ENCODE measurements at places on chromosomes 1 and 21. TPM values are rescaled to one million over a fixed set of nuclear protein-coding genes. Genes with fewer than 3 reads are reported as not detected.

LEPR gene
- total RNA-seq, result 4.1 TPM

GRCh38 chr1:35884934-35885333, 1.9 kb downstream of the AGO1 start:
- H3K36me3 ChIP-seq, result no peaks in the 10 kb centered on the region
- no peak overlapping the region for H3K27ac ChIP-seq
- H3K4me1 ChIP-seq, result peaks cover 5% of the 10 kb centered on the region
- H3K4me3 ChIP-seq, result no peak overlapping the region

MROH7 gene
- 24.3 TPM for total RNA-seq

ZNF593OS gene
- not detected for total RNA-seq

- H3K27ac ChIP-seq, result no peak overlapping the region
- H3K36me3 ChIP-seq, result no peaks in the 10 kb centered on the region
- no peaks in the 10 kb centered on the region for H3K4me1 ChIP-seq
- no peaks in the 10 kb centered on the region for H3K27me3 ChIP-seq
- no peak for DNase-seq
- no peak overlapping the region for H3K4me3 ChIP-seq
Observed at GRCh38 chr1:67264152-67264551, 43.5 kb upstream of the IL12RB2 start.

GRCh38 chr1:201761178-201761577, 67.8 kb upstream of the IPO9 start:
- no peak overlapping the region for H3K27ac ChIP-seq
- H3K27me3 ChIP-seq, result no peaks in the 10 kb centered on the region
- no peak for DNase-seq
- no peak overlapping the region for H3K4me3 ChIP-seq

- no peaks in the 10 kb centered on the region for H3K27me3 ChIP-seq
- no peaks in the 10 kb centered on the region for H3K4me1 ChIP-seq
- no peak overlapping the region for H3K27ac ChIP-seq
- DNase-seq, result no peak
- H3K4me3 ChIP-seq, result no peak overlapping the region
- no peaks in the 10 kb centered on the region for H3K36me3 ChIP-seq
Observed at GRCh38 chr21:35093514-35093913, 44.4 kb upstream of the RUNX1 start.

GRCh38 chr1:108072776-108073175, 107.8 kb upstream of the VAV3 start:
- DNase-seq, result no peak
- H3K27ac ChIP-seq, result no peak overlapping the region
- no peak overlapping the region for H3K4me3 ChIP-seq
- peaks cover 5% of the 10 kb centered on the region for H3K4me1 ChIP-seq
- no peaks in the 10 kb centered on the region for H3K27me3 ChIP-seq

ALPL gene
- total RNA-seq, result 0.70 TPM

ILDR2 gene
- total RNA-seq, result 1.6 TPM

- H3K27ac ChIP-seq, result no peak overlapping the region
- no peaks in the 10 kb centered on the region for H3K36me3 ChIP-seq
- peaks cover 5% of the 10 kb centered on the region for H3K4me1 ChIP-seq
- no peaks in the 10 kb centered on the region for H3K27me3 ChIP-seq
Observed at GRCh38 chr1:15883326-15883725, 35.8 kb downstream of the SPEN start.

NR1I3 gene
- not detected for total RNA-seq

GUCA2A gene
- total RNA-seq, result 1,270 TPM

DNA sequence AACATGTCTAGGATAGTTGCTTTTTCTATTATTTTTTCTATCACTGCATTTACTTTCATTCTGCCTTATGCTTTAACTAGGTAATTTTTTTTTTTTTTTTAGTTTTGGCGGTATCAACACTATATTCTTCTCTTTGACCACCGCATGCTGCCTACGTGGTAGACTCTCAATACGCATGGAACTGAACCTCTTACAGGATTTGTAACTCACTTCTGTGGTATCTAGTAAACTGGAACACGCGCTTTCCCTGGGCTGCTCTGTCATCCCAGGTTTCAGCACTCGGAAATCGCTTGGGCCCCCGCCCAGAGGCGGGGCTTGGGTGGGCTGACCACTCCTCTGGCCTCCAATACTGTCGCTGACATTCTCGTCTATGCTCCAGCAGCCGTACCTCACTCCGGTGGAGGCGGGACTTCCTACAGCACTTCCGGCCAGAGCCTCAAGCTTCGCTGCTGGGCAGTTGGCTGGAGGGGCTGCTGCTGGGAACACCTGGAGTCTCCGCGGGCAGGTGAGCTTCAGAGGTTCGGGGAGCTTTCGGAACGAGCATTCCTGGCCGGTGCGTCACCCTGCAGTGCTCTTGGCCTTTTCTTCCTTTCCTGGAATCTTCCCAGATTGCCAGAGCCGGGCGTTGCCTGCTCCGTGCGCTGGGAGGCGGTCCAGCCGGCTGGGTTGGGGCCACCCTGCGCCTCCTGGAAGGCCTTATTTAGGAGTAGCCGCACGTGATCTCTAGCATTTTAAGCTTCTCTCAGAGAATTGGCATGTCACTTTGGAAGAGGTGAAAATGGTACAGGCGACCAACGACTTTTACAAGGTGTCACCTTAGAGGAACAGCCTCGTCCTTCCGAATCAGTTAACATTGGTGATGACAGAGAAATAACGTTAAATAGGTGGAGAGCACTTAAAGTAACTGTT, at the start of gene TBCE:
Gene TBCE, plus strand, starts transcription at position 428 of the 909 bp plus-strand sequence. CDS start 12,623 bp downstream, outside the sequence.
- H3K27ac ChIP-seq, result peak within 1 kb of the TSS; percentile 63
- no peaks in the 10 kb centered on the region for H3K36me3 ChIP-seq
- H3K4me1 ChIP-seq, result no peaks in the 10 kb centered on the region
- peak; percentile 91 for DNase-seq

GRCh38 chr21:36499578-36500471, 19.9 kb upstream of the CLDN14 start:
- H3K27ac ChIP-seq, result no peak overlapping the region
- DNase-seq, result no peak
- H3K4me1 ChIP-seq, result no peaks in the 10 kb centered on the region
- no peaks in the 10 kb centered on the region for H3K27me3 ChIP-seq
- no peaks in the 10 kb centered on the region for H3K36me3 ChIP-seq

LHX4 gene
- 1.1 TPM for total RNA-seq

ATP1A4 gene
- total RNA-seq, result not detected

DNA sequence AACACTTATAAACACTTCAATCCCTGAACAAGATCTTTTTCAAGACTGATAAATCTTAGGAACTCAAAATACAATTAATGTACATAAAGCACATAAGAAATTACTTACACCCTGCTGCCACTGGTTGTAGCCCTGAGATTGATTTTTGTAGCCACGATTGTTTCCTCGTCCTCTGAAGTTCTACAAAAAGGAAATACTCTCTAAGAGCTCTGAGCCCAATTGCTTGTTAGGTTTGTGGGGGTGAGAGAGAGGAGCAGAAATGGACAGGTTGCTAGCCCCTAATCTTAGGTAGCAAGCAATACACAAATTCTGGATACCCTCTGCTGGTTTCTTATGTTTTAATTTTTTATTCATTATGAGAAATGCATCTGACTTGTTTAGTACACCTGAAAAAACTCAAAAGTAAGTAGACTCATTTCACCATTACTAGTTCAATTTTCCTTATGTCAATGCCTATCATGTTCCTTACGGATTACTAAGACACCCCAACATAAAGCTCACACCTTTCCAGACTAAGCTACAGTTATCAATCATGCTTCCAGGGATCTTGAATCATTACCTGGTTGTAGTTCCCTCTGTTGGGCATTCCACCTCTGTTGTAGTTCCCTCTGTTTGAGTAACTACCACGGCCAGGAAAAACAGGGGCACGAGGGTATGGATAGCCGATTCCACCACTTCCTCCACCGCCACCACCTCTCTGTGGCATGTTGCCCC, 9.3 kb downstream of the HNRNPU start:
- peaks cover 45% of the 10 kb centered on the region for H3K4me1 ChIP-seq
- no peak overlapping the region for H3K4me3 ChIP-seq
- no peak for DNase-seq
- no peaks in the 10 kb centered on the region for H3K36me3 ChIP-seq

GRCh38 chr1:60035921-60036320, 37.6 kb downstream of the C1orf87 start:
- H3K4me3 ChIP-seq, result no peak overlapping the region
- H3K27me3 ChIP-seq, result no peaks in the 10 kb centered on the region
- no peaks in the 10 kb centered on the region for H3K4me1 ChIP-seq
- no peak overlapping the region for H3K27ac ChIP-seq
- no peak for DNase-seq

- peak overlapping the region; percentile 90 for H3K27ac ChIP-seq
- DNase-seq, result no peak
- peak overlapping the region; percentile 89 for H3K4me3 ChIP-seq
- no peaks in the 10 kb centered on the region for H3K27me3 ChIP-seq
- H3K4me1 ChIP-seq, result peaks cover 7% of the 10 kb centered on the region
Observed at GRCh38 chr1:244653439-244654107, 647 bp downstream of the DESI2 start.

DNA sequence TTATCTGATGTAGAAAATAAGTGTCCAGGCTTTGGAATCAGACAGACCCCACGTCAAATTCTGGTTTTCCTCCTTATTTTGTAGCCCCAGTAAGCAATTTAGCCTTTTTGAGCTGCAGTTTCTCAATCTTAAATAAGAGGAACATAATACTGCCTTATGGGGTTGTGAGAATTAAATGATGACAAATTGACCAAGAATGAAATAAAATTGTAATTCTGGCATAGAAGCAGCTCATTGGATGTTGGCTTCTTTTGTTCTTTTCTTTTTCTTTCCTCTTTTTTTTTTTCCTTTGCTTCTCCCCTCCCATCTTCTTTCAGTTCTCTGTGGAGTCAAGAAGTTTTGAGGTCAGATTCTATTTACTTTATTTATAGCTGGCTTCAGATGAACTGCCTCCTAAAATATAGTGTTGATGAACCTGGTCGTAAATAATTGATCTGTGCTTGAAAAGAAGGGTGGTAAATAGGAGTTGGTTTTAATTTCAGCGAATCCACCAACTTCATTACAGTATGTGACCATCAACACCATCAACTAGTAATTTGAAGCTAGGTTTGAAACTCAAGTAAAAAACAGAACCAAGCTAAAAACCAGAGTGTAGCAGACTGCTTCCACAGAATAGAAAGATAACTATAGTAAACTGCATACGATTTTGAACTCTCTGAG, 81.1 kb downstream of the CACHD1 start:
- no peaks in the 10 kb centered on the region for H3K36me3 ChIP-seq
- H3K27ac ChIP-seq, result no peak overlapping the region
- H3K4me3 ChIP-seq, result no peak overlapping the region
- no peak for DNase-seq

CELA3A gene
- not detected for total RNA-seq

GRCh38 chr1:200971955-200972711, 51.4 kb downstream of the KIF21B start:
- no peaks in the 10 kb centered on the region for H3K27me3 ChIP-seq
- peak; percentile 76 for DNase-seq
- no peak overlapping the region for H3K27ac ChIP-seq
- no peak overlapping the region for H3K4me3 ChIP-seq

DNA sequence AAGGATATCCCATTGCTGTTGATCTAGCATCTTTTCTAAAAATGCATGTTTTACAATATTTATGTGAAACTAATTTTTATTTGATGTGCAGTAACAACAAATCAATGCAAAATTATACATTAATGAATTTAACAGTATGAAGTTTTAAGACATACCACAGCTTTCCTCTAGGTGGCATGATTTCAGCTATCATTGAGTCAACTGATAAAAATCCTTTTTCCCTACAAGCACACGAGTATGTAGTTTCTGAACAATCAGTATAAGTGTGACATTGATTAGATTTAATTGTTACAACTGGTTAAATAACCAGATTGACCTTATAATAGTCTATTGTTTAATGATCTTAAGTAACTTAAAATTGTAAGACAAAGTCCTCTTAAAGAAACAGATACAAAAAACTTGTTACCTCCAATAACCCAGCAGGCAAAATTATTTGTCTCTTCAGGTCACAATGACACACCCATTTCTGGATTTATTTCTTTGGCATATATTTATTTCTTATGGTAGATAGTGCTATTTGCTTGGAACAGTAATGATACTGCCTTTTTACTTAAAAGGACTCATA, 5.8 kb upstream of the TGFB2 start:
- no peak overlapping the region for H3K27ac ChIP-seq
- no peaks in the 10 kb centered on the region for H3K4me1 ChIP-seq
- H3K4me3 ChIP-seq, result no peak overlapping the region
- no peaks in the 10 kb centered on the region for H3K27me3 ChIP-seq
- no peaks in the 10 kb centered on the region for H3K36me3 ChIP-seq

GRCh38 chr1:183733715-183734114, 71.2 kb upstream of the RGL1 start:
- H3K36me3 ChIP-seq, result no peaks in the 10 kb centered on the region
- H3K4me3 ChIP-seq, result no peak overlapping the region
- no peak overlapping the region for H3K27ac ChIP-seq
- H3K27me3 ChIP-seq, result no peaks in the 10 kb centered on the region

DNA sequence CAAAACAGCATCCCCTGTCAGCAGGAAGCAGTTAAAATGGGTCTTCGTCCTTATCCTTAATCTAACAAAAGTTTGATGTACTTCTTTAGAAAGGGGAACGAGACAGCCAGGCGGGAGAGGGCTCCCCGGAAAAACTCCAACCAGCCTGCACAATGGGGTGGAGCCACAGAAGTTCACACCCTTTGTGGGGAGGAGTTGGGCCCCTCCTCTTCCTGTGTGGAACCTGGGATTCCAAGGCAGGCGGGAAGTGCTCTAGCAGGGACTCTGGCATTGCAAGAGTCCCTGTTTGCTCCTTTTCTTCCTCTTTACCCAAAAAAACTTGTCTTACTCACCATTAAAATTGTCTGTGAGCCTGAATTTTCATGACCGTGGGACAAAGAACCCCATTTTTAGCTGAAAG, 47.7 kb downstream of the FCRL5 start:
- no peak overlapping the region for H3K4me3 ChIP-seq
- no peaks in the 10 kb centered on the region for H3K27me3 ChIP-seq
- H3K27ac ChIP-seq, result no peak overlapping the region
- H3K36me3 ChIP-seq, result no peaks in the 10 kb centered on the region

RNASEL gene
- total RNA-seq, result 12.4 TPM

DNA sequence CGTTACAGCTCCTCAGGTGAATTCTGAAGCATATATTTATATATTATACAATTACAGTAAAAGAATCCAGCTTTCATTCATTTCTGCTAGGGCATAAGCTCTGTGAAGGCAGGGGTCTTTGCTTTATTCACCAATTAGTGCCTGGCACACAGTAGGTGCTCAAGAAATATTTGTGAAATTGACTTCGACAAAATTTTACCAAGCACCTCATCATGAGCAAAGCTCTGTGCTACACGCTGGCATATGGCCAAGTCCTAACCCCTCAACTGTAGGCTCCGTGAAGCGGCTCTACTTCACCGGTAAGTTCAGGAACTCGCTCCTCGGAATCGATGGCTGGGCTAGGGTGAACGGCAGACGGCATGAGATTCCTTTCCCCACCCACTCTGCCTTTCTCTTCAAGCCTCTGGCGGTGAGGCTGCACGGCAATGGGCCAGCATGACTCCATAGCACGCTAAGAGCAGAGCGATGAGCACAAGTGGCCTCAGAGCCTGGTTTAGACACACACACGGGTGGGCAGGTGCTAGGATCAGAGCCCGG, 8.7 kb downstream of the C1orf174 start:
- no peaks in the 10 kb centered on the region for H3K4me1 ChIP-seq
- no peak for DNase-seq
- H3K36me3 ChIP-seq, result no peaks in the 10 kb centered on the region

Data from Peyer's patch (tissue), 4 donors.